Caco-2 (cell line): ENCODE measurements at places on chromosomes 6 and 20.
A peak's percentile ranks its signal among the peaks of the same experiment; 100 is the strongest.

- no peak for DNase-seq
Measured at GRCh38 chr6:158847786-158848185, 28.6 kb upstream of the EZR start.

- DNase-seq = no peak
Measured at GRCh38 chr6:168387426-168387825, 53.6 kb upstream of the SMOC2 start.

GRCh38 chr6:12538881-12539357 lies 177.6 kb upstream of the PHACTR1 start:
- no peak for DNase-seq

DNA sequence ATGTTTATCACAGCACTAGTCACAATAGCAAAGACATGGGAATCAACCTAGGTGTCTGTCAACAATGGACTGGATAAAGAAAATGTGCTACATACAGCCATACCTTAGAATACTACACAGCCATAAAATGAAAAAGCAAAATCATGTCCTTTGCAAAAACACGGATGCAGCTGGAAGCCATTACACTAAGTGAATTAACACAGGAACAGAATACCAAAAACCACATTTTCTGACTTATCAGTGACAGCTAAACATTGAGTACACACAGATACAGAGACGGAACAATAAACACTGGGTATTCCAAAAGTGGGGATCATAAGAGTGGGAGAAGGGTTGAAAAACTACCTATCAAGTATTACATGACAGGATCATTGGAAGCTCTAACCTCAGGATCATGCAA lies 43.3 kb upstream of the DST start:
- no peak for DNase-seq

GRCh38 chr20:1844325-1845162 lies 50.7 kb upstream of the SIRPA start:
- DNase-seq = no peak

GRCh38 chr6:37491171-37491829 lies 8.4 kb downstream of the CCDC167 start:
- DNase-seq = no peak

- no peak for DNase-seq
Measured at GRCh38 chr6:163170294-163170883, 244.1 kb upstream of the QKI start.

- DNase-seq = no peak
Measured at GRCh38 chr6:72175916-72176315, 289.6 kb downstream of the RIMS1 start.

- DNase-seq = no peak
Measured at GRCh38 chr6:9403736-9404135, 968.4 kb upstream of the SLC35B3 start.

GRCh38 chr20:10970109-10970508 lies 296.3 kb upstream of the JAG1 start:
- DNase-seq = no peak

GRCh38 chr6:96613291-96613999 lies 50.5 kb downstream of the FHL5 start:
- DNase-seq = no peak

- DNase-seq = no peak
Measured at GRCh38 chr6:96545882-96546281, 17.0 kb upstream of the FHL5 start.

- DNase-seq = no peak
Measured at GRCh38 chr6:127585123-127585522, 8.1 kb downstream of the C6orf58 start.

GRCh38 chr6:30322527-30323501 lies 3.9 kb upstream of the TRIM39 start:
- DNase-seq = no peak

GRCh38 chr6:131946404-131946991 lies 4.7 kb downstream of the CCN2 start:
- no peak for DNase-seq

DNA sequence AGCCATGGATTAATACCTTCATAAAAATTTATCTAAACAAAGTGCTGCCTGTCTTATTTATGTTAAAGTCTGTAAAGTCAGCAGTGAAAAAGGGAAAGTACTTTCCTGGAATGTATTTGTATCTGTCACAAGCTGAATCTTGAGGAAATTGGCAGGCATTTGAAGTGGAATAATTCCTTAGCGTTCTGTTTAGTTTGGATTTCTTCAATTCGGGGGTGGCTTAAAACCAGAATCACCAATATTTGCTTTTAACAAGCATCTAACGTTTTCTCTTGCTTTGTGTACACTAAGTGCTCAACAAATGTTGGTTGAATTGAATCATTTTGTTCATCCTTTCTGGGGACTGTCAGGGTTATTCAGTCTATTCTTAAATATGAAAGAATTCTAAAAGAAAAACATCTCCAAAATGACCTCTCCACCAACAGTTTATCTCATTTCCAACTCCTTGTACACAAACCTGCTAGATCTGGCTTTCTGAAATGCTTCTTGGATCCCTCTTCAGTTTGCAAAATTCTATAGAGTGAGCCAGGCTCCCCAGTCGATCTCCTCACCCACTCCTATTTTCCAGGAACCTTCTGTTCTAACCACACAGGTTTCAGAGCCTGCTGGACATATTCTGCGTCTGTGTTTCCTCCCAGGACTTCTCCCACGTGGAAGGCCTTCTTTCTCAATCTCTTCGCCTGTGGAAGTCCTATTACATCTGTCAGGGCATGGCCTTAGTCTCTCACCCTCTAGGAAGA lies 2.0 kb upstream of the NPEPL1 start:
- no peak for DNase-seq

GRCh38 chr6:120556491-120556890 lies 777.8 kb downstream of the TBC1D32 start:
- DNase-seq = no peak

GRCh38 chr6:85344996-85345395 lies 104.9 kb upstream of the NT5E start:
- DNase-seq = peak; percentile 39

DNA sequence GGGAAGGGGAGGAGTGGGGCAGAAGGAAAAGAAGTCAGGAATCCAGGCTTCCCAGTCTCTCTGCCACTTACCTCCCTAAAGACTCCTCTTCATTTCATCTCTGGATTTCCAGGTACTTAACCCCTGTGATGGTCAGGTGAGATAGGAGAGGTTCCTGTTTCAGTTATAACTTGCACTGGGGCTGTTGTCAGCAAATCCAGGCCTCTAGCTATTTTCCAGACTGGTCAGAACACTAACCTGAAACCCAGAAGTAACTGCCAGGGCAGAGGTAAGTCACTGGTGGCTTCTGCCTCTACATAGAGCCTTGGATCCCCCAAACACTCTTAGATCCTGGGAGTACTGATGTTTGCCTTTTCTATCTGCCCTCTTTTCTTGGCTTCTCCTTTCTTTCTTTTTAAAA lies 233.5 kb upstream of the TAB2 start:
- no peak for DNase-seq

DNA sequence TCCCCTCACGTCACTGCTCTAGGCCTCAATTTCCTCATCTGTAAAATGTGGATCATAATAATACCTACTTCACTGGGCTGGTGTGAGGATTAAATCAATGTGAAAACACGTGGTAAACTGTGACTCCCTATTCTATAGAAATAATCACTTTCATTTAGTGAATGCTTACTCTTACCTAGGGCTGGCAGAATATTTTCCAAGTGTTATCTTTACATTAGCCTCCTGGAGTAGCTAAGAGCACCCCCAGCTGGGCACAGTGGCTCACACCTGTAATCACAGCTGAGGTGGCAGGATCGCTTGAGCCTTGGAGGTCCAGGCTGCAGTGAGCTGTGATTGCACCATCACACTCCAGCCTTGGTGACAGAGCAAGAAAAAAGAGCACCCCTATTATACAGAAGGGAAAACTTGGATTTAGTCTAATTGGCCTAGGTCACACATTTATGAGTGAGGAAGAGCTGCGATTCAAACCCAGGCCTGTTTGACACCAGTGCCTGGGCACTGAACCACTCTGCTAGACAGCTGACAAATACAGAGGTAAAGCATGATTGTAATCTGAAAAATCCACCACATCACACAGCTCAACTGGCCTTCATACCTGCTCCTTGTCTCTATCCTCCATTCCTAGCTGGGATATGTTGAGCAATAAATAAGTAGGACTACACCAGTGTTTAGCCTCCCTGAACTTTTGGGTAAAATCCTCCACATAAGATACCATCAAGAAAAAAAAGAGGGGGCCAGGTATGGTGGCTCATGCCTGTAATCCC lies 1.4 kb upstream of the SNTA1 start:
- DNase-seq = peak; percentile 64

GRCh38 chr20:17210983-17211382 lies 15.9 kb upstream of the PCSK2 start:
- DNase-seq = peak; percentile 15

- no peak for DNase-seq
Measured at GRCh38 chr20:14488212-14488611, 150.8 kb upstream of the FLRT3 start.

DNA sequence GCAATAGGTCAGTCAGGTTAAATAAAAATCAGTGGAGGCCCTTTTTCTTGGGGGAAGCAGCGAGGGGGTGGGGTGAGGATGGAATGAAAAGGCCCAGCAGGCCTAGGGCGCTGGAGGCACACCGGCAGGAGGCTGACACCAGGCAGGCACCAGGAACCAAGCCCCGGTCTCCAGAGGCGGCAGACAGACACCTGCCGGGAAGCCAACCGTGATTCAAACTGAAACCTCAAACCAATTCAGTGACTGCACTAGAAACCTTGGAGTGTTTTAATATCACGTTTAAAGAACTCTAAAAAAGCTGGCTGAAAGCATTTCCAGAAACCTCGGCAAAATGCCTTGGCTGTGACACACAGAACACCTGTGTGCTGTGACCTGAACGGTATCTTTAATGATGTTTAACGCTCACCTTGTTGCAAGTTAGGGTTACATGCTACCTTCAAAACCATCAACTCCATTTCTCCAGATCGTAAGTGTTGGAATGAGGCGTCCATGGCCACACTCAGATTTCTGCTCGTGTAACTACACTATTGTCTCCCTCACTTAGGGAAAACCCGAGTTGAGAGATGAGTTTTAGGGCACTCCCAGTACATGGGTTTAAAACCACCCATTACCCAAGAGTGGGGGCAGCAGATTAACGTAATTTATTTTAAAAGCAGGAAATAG lies 27.2 kb downstream of the DIDO1 start:
- DNase-seq = no peak

DNA sequence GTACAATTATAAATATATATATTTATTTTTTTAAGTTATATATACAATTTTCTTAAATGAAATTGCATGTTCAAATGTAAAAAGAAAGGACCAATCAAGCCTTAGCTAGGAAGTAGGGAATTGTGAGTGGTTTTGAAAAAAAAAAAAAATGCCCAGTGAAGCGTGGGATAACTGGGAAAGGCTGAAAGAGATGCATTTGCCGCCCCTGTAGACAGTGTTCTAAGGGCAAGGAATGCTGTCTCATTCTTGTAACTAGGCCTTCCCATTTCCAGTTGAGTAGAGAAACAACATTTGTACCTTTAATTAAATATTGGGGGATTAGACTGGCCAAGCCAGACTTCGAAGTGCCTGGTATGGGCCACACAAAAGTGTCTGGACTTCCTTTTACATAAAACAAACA lies 430.1 kb upstream of the SLC35B3 start:
- no peak for DNase-seq

- DNase-seq = no peak
Measured at GRCh38 chr6:48904809-48905208, 558.2 kb downstream of the MMUT start.

DNA sequence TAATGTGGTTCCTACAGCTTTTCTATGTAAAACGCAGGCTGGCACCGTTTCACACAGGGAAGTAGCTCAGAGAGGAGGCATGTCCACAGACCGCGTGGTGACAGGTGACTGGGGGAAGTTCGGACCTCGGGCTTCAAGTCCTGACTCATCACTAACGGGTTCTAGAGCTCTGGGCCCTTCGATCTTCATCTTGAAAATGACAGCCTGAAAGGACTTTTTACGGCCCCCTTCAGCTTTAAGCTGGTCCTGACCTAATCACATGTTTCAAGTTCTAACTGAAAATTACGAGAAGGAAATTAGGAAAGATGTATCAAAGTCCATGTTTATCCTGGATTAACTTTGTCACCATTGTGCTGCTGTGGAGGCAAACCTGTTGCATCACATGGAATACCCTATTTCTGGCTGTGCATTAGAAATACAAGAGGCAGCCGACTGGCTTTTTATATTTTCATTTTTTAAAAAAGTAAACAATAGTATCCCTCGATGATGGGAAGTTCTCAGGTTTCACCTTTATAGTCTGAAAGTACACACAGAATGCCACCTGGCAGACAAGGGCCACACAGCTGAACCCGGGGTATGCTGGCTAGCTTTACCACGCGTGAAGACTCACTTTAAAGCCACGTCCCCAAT lies 2.0 kb downstream of the MAN1A1 start:
- DNase-seq = peak; percentile 52

DNA sequence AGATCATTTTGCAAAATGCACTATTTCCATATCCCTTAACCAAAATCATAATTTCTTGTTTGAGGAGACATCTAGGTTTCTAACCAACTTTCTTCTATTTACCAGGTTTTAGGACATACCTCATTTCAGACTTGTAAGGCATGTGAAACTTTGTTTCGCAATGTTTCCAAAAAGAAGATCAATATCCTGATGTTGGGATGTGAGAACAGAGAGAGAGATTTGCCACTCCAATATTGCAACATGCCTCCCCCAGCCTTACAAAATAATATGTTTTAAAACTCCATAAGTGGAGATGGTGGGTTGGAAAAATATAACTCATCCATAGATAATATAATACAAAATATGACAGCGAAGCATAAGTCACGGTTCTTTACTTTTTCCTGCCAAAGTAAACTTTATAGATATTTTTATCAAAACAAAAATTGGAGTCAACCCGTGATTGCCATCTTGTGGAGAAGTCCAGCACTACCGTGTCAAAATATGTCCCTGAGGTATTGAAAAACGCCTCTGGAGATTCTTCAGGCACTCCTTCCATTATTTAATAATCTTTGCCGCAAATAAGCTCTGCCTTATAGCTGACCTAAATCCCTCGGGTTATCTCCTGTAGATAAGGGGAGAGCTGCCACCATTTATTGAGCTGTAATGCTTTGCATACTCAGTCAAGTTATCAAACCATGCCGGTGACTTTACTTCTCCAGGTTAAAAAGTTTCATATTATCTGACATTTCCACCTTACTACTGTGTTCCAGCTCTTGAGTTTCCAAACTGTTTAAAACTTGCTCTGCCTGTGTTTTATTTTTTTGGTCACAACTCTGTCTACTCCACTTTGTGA lies 534.2 kb downstream of the HACE1 start:
- no peak for DNase-seq

GRCh38 chr20:48824830-48825565 lies 2.8 kb downstream of the PREX1 start:
- peak; percentile 41 for DNase-seq

- DNase-seq = no peak
Measured at GRCh38 chr20:45029884-45030283, 63.6 kb downstream of the STK4 start.
